ENCODE measurements at places on chromosomes 5 and 9. TPM values are rescaled to one million over a fixed set of nuclear protein-coding genes. Genes with fewer than 3 reads are reported as not detected.

Gene GLT6D1
- not detected for total RNA-seq

Gene SPINK7
- not detected for total RNA-seq

Gene FAM200C
- 6.0 TPM for total RNA-seq

Gene GPR150
- 0.66 TPM for total RNA-seq

Gene AQP3
- 21.2 TPM for total RNA-seq

Gene PCDHGC5
- total RNA-seq, result 8.1 TPM

Gene CARTPT
- total RNA-seq, result not detected

Gene GABRP
- total RNA-seq, result not detected

Gene PDE6A
- total RNA-seq, result not detected

Gene SLC34A1
- total RNA-seq, result not detected

Gene ENC1
- 16.1 TPM for total RNA-seq

Gene CNTNAP3
- 0.15 TPM for total RNA-seq

Gene GZMA
- total RNA-seq, result not detected

Gene CBY3
- total RNA-seq, result not detected

Gene EEIG1
- total RNA-seq, result 12.9 TPM

Gene MAT2B
- total RNA-seq, result 90.3 TPM

Gene BARHL1
- not detected for total RNA-seq

Gene INSL4
- total RNA-seq, result not detected

Gene CD14
- total RNA-seq, result 0.50 TPM

Gene CCL28
- 2.9 TPM for total RNA-seq

Data from smooth muscle cell of trachea (primary cell).